ENCODE measurements at places on chromosomes 12 and 14.

DNA sequence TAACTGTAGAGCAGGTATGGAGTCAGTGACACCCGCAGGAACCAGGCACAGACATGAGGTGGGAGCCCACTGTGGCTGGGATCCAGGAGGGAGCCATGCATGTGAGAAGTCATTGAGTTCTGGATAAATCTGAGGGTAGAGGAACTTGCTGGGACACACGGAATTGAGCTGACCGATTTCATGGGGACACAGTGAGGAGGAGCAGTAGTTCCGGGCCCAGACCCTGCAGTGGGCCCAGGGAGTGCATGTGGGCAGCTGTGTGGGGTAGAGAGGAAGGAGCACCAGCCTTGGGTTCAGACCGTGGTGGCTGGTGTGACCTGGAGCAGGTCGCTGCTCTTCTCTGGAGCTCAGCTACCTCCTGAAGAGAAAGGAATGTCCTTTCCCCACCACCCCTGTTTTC, 8.4 kb downstream of the SERPINA3 start:
- DNase-seq: no peak

DNA sequence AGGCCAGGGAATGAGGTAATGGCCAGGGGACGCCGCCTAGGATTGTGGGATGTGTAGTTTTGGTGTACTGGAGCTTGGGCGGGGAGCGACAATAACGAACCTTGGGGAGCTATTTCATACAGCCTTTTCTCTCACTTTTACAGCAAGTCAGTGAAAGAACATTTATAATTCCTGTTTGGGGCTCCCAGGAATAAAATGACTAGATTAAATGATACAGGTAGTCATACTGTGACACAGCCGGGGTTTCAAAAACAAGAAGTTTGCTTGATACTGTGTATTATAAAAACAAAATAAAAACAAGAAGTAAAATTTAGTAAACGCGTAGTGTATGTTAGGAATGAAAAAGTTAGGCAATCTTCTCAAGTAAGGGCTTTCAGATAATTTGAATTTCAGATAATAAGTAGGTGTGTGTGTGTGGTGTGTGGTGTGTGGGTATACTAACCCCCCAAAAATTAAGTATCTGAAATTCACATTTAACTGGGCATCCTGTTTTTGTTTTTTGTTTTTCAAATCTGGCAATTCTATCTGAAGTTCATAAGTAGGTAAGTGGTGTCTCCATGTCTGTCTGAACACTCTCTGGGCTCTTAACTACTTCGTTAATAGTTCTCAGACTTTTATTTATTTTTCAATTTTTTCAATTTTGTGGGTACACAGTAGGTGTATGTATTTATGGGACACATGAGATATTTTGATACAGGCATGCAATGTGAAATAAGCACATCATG, 458 bp upstream of the DCTN2 start:
- DNase-seq: no peak

- no peak for DNase-seq
Observed at GRCh38 chr12:64332296-64332695, 58.3 kb downstream of the C12orf56 start.

DNA sequence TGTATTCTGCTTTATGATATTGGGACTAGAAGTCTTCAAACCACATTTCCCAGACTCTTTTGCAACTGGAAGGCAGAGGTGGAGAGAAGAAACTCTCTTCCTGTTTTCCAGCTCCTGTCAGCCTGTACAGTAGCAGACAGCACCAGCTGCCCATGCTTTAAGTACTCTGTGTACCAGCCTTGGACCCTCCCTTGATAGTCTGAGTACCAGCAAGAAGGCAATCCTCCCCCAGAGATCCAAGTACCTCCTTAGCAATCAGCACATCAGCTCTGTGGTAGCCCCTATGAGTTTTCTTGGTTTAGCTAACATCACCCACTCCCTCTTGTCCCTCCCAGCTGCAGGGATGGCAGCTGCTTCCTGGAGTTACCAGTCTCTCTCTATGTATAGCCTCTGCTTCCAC, 56.3 kb downstream of the STXBP6 start:
- no peak for DNase-seq

DNA sequence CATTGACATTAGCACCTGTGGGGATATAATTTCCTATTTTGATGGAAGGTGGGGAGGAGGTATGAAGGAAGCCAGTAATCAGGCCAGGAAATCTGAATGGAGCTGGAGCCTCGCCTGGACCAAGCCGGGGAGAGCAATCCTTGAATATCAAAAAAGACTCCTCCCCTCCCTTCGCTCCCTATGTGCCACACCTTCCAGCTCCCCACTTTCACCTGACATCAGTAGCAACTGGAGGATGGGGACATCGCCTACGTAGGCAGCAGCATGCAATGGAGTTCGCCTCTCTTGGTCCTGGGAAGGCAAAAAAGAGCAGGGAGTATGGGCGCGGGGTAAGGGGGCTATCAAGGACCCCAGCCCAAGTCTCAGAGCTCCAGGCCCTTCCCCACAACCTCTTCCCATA, 1.1 kb downstream of the ANKRD52 start:
- no peak for DNase-seq

DNA sequence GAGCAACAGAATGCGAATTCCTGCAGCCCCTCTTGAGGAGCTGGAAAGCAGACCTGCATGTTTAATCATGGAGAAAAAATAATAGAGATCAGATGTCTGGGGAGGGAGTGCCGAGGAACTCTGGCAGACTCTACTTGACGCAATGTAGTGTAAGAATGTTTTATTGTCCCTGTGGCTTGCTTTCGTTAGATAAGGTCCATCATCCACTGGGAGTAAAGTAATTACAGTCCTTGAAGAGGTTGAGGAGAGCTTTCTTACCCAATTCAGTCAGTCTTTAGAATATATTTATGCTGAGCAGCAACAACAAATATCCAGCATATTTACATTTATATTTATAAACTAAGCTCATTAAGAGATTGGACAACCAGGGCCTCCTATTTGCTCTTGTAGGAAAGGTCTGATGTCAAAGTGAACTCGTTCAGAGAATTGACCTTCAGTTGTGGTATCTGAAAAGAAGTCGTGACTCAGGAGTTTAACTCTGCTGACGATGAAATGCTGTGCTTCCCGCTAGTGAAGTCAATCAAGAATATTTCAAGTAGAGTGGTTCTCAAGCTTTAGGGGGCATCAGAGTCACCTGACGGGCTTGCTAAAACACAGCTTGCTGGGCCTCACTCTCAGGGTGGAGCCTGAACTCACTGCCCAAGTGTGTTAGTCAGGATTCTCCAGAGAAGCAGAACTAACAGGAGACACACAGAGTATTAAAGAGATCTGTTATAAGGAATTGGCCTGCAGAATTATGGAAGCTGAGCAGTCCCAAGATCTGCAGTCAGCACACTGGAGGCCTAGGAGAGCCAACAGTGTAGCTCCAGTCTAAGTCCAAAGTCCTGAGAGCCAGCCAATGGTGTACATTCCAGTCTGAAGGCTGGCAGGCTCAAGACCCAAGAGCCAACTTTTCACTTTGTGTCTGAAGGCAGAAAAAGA, 139.3 kb upstream of the LMNTD1 start:
- DNase-seq: no peak

- peak; percentile 27 for DNase-seq
Observed at GRCh38 chr14:24481622-24482324, 26.3 kb downstream of the CMA1 start.

DNA sequence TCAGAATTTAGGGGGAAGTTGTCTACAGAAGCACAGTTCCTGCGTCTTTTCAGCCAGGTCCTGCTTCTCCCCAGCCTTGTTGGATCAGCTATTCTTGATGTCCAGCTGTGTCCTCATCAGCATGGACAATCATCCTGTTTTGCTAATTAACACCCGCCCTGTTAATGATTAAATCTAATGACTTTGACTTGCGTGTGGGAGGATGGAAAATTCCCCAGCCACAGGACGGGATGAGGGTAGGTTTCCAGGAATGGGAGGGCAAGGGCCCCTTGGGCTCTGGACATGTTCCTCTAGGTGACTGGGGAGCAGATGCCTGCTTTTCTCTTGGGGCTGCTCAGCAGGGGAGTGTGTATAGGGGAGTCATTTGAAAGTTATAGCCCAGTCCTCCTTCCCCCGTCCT, 5.3 kb upstream of the PPP1R1A start:
- no peak for DNase-seq

- DNase-seq: peak; percentile 23
Observed at GRCh38 chr12:78210894-78211302, 380.2 kb downstream of the NAV3 start.

DNA sequence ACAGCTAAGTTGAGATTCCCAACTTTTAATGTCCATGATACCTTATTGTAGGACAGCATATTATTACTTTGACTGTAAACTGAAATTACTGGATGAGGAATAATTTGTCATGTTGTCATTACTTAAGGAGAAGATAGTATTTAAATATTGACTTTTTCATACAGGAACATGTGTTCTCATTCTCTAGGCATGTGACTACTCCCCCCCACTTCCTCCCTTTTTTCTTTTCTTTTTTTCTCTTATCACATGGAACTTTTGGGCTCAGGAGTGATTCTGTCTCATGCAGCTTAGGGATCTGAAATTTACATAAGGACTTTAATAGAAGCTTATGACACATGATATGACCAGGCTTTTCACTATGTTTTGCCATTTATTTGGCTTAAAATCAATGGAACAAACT, 127.7 kb upstream of the SLCO1C1 start:
- no peak for DNase-seq

- peak; percentile 27 for DNase-seq
Observed at GRCh38 chr14:21924479-21924878, 250.9 kb upstream of the OR4E1 start.

DNA sequence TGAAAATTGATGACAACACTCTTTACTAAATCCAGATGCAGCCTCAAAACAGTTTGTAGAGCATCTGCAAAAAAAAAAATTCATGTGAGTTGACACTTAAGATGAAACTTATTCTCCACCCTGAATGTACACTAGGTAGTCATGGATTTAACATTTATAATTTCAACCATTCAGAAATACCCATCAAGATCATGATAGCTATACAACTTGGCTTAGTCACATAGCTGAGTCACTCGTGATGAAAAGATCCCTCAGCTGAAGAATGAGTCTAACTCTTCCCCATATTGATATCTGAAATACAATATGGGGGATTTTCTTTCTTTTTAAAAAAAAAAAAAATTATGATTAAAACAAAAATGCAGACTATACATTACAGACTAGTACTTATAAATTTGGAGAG, 104.8 kb upstream of the PLEKHG7 start:
- no peak for DNase-seq

DNA sequence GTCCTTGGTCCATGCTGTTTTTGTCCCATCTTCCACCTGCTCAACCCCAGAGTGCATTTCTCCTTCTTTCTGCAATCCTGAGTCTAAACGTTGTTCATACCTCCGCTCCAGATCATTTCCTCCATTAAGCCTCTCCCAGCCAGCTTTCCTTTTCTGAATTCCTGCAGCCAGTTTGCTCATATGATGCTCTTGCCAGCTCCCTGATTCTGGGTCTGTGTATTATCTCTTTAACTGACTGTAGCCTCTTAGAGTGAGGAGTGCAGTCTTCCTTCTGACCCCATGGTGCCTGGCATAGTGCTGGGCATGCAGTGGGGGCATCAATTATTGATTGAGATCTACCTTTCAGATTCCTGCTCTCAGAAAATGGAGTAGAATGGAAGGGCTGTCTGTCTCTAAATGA, 11.5 kb upstream of the TBPL2 start:
- DNase-seq: no peak

GRCh38 chr12:121537814-121538698, 42.8 kb downstream of the KDM2B start:
- peak; percentile 36 for DNase-seq

GRCh38 chr12:84085046-84085445, 827.6 kb downstream of the SLC6A15 start:
- no peak for DNase-seq

DNA sequence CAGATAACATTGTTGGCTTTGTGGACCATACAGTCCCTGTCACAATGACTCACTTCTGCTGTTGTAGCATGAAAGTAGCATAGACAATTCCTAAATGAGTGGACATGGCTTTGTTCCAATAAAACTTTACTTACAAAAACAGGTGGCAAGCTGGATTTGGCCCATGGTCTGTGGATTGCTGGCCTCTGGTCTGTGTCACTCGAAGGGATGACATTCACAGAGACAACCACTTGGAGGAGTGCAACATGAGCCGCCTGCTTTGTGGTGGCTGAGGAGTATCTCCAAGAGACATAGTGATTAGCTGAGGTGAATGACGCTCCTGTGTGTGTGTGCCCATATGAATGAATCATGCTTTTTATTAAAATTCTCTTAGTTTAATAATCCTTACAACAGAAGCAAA, 81.3 kb upstream of the NRXN3 start:
- DNase-seq: no peak

DNA sequence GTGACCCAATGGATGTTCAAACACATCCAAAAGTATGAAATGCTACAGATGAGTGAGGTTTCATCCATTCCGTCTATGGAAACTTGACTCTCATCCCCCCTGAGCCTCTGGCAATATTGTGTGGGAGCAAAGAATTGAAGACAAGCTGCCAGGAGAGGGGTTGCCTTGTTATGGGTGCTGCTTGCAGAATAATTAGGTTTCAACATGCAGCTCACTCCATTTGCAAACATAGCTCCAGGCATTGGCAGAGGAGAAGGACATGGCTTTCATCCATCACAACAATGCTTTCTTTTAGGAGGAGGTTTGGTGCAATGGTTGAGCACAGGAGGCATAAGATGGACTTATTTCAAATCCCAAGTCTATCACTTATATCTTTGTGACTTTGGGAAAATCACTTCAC, 220.7 kb upstream of the SRRM4 start:
- no peak for DNase-seq

DNA sequence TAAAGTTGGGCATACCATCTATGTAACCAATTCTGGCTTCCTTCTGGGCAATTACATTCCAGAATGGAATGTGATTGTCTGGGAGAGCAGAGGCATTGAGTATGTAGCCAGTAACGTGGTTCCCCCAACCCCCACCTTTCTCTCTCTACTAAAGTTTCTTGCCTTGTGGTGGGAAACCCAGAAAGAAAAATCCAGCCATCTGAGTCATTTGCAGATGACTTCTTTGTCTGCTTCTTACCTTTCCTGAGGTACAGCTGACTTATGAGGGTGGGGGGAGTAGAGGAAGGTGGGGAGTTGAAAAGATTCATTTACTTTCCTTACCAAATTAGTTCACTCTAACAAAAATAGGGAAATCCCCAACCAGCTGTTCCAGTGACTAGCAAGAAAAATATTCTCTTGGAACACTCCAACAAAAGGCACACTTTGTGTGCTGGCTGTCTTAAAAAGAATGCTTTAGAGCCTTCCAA, 112.1 kb upstream of the FRMD6 start:
- DNase-seq: no peak

GRCh38 chr14:64201296-64201695, 92.9 kb downstream of the ESR2 start:
- peak; percentile 88 for DNase-seq

GRCh38 chr12:89180496-89180895, 171.8 kb downstream of the DUSP6 start:
- DNase-seq: no peak

GRCh38 chr12:8855891-8856290, 33.5 kb downstream of the A2ML1 start:
- no peak for DNase-seq

DNA sequence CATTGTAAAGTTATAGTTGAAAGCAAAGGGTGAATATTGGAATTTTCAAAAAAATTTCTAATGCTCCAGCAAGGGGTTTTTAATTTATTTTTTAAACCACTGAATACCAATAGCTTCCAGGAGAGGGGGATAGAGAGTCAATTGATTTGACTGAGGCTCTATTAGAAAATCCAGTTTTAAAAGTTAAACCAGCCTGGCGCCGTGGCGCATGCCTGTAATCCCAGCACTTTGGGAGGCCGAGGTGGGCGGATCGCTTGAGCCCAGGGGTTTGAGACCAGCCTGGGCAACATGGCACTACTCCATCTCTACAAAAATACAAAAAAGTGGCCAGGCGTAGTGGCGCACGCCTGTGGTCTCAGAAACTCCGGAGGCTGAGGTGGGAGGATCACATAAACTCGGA, 150.1 kb downstream of the SLC38A4 start:
- peak; percentile 31 for DNase-seq

GRCh38 chr12:115840159-115840558, 437.3 kb downstream of the MED13L start:
- DNase-seq: peak; percentile 77

Measured in upper lobe of left lung (tissue), 6 donors.